ENCODE measurements at places on chromosomes 1 and 21.

GRCh38 chr1:28917757-28918118, 3.4 kb downstream of the EPB41 start:
- DNase-seq, result no peak

GRCh38 chr1:43688594-43689000, 18.7 kb upstream of the ST3GAL3 start:
- DNase-seq, result peak; percentile 46

DNA sequence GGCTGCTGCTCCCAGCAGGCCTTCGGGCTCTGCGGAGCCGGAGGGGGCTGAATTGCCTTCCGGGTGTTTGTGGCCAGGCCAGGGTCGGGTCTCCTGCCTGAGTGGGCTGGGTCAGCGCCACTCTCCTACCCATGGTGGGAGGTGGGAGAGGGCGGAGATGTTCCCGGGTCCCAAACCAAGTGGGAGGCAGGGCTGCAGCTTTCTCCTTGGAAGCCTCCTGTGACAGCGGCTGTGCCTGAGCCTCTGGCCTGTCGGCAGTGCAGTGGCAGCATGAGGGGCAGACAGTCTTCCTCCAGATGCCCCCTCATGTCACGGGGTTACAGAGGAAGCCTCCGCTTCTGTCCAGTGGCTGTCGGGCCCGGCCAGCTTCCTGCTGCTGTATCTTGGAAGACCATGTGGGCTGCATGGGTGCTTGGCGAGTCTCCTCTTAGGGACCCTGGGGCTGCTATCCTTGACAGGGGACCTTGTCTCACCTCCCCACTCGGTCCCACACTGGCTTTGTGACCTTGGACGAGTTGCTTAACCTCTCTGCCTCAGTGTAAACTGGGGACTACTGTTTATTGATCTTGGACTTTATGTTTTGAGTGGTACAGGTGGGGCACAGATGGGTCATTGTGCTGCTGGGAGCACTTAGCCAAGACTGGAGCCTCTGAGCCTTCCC, 4.3 kb downstream of the SKI start:
- no peak for DNase-seq

GRCh38 chr1:94119796-94120569, 965 bp downstream of the ABCA4 start:
- DNase-seq, result no peak

- peak; percentile 45 for DNase-seq
Observed at GRCh38 chr1:40338745-40339419, 21.8 kb upstream of the COL9A2 start.

DNA sequence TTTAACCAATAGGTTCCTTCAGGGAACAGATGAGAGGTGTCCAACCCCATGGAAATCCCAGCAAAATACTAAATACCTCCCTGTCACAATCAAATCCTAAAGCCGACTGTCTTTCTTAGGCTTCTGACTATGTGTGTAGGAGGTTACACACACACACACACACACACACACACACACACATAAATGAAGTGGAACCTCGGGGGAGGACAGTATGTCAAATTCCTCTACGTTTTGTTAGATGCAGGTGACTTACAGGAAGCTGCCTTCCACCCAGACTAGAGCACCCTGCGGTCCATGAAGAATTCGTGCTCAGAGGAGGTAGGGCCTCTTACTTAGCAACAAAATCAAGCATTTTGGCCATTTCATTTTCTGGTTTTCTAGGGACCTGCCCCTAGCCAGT, 16.4 kb downstream of the RSPH1 start:
- DNase-seq, result no peak

DNA sequence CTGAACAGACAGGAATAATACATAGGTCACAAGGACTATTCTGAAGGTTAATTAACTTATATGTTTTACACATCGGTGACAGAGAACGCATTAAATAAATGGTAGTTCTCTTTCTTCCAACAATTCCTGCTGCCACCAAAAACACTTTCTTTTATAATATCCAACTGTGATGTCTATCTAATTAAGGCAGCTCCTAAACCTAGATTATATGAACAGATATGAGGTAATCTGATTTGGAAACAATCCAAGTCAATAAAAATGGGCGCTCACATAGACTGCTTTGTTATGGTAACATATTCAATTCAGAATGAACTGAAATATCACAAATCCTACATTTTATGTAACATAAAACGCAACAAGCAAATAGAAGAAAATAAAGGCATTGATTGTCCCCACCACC, 16.0 kb downstream of the CYYR1 start:
- no peak for DNase-seq

DNA sequence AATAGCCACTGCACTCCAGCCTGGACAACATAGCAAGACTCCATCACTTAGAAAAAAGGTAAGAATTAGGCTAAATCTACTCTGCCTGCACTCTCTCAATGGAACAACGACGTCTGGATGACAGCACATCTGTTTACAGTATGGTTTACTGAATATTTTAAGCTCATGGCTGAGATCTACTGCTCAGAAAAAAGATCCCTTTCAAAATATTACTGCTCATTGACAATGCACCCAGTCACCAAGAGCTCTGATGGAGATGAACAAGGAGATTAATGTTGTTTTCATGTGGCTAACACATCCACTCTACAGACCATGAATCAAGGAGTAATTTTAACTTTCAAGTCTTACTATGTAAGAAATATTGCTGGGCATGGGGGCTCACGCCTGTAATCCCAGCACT, 58.0 kb downstream of the SLC27A3 start:
- DNase-seq, result no peak

DNA sequence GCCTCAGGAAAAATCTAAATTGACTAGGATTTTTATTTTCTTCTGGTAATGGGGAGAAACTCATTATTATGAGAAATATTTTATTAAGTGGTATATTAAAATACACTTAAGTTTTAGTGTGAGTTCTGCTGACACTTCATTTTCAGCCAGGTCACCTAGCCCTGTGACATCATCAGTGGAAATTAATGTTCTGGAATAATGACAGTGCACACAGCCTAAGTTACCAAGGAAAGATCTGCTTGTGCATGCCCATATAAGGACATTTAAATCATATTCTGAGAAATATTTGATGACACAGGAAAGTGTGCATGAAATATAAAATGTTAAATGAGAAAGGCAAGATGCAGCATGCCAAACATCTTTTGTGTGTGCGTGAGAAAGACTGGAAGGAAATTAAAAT, 102.0 kb downstream of the KIF14 start:
- no peak for DNase-seq

- DNase-seq, result no peak
Observed at GRCh38 chr1:6065093-6065858, 19.6 kb downstream of the KCNAB2 start.

DNA sequence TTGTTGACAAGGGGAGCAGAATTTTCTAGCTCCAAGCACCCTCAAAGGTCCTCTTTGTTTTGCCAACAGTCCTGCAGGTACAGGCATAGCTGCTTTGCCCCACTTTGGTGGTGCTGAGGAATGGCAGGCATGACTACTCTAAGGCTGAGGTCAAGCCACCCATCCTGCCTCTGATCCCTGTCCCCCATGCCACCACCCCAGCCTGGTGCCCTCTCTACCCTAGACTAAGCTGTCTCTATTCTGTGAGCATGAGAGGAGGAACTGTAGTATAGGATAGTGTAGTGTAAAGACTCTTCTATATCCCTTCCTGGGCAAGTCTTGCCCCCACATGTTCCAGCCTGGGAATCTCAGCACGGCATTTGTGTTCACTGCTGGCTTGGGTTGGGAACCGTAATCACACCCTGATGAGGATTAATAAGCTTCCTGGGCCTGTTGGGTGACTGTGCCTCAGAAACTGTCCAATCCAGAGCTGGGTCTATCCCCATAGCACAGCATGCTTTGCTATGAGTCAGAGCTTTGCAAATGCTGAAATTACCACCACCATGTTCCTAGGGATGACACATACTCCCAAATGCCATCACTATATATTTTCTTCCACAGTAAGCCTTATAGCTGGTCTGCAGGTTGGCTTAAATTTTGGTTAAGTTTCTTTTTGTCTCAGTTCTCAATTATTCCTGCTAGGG, 105.7 kb upstream of the PPP2R5A start:
- peak; percentile 77 for DNase-seq

- DNase-seq, result no peak
Observed at GRCh38 chr1:61102041-61102440, 19.7 kb downstream of the NFIA start.

DNA sequence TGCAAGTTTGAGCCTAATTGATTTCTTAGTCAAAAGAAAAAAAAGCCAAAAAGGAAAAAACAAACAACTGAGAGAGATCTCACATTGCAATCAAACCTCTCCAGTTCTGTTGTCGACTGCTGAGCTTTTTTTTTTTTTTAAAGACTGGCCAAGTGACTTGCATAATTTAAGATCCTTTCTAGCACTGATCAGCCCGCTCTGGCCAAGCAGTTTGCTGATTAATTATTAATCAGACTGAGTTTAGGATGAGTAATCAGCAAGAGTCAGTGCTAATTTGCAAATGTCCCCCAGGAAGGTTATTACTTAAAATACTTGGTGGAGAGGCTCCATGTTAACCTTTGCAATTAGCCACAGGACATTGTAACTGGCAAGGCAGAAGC, 39.3 kb downstream of the HMGB4 start:
- no peak for DNase-seq

- DNase-seq, result no peak
Observed at GRCh38 chr1:235486321-235486720, 17.9 kb downstream of the B3GALNT2 start.
